ENCODE measurements at places on chromosomes 6 and 20.

GRCh38 chr20:33622705-33623365 is 39.3 kb upstream of the C20orf144 start:
- no peak for DNase-seq

- peak; percentile 46 for DNase-seq
These were observed 5.3 kb upstream of the TCP11 start for GRCh38 chr6:35146453-35146852.

DNA sequence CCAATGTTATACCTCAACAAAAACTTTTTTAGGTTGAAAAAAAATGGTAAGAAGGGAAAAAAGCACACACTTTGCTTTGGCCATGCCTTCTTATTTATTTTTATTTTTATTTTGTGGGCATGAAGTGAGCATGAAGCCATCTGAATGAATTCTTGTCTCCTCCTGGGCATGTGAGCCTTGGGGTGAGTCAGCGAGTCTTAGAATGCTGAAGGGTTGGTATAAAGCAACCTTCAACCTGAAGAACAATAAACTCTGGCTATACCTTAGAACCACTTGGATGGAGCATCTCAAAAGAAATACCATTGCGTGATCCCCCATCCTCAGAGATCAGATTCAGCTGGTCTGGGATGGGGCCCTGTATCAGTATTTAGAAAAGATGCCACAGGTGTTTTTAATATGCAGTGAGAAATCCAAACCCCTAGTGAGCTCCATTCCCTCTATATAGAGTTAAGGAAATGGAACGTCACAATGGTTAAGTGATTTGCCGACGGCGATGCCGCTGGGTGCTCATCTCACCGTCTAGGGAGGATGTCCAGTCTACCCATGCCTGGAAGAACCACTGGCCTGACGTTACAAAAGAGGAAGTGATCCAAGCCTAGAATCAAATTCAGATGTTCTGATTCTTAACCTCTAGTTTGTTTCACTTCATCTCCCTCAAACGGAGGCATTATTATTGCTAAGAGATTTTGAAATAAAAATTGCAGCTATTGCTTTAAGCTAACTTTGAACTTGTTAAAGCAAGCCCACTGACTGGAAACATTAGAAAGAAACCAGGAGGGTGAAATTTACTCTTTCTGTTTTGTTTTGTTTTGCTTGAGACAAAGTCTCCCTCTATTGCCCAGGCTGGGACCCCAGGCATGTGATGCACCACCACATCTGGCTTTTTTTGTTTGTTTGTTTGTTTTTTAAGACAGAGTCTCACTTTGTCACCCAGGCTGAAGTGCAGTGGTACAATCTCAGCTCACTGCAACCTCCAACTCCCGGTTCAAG is 67.1 kb downstream of the EDN1 start:
- no peak for DNase-seq

DNA sequence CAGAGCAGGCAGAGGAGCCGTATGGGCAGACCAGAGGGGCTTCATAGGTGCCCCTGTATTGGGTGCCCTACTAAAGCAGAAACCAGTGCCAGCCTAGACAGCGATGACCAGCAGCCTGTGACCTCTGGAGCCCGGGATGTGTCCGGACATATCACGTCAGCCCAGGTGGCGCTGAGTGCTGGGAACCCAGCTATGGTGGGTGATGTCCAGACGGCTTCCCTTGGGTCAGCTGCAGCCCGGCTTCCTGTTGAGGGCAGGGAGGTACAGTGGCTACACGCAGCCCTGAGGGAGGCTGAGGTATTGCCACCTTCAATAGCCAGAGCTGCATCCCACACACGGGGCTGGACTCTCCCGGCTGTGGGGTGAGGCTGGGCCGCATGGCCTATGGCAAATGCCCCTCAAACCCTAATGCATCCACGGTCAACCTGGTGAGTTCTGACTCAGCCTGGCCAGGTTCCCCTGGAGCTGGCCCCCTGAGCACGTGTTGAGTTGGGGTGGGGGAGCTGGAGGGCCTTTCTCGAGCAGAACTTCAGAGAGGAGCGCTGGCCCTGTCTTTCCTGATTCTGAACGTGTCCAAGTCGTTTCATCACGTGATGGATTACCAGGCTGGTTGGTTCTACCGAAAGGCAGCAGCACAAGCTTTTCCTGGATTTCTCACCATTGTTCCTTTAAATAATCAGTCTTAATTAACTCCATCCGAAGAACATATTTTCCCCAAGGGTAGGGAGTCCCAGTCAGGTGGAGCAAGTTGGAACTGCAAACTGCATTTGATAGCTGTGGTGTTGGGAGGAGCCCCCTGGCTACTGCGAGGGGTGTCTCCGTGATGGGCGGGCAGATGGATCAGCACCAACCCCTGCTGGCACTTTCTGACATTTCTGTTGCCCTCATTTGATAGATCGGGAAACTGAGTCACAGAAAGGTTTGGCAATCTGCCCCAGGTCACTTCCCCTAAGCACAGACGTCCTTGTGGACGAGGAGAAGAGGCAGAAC is 7.1 kb upstream of the MYT1 start:
- no peak for DNase-seq

DNA sequence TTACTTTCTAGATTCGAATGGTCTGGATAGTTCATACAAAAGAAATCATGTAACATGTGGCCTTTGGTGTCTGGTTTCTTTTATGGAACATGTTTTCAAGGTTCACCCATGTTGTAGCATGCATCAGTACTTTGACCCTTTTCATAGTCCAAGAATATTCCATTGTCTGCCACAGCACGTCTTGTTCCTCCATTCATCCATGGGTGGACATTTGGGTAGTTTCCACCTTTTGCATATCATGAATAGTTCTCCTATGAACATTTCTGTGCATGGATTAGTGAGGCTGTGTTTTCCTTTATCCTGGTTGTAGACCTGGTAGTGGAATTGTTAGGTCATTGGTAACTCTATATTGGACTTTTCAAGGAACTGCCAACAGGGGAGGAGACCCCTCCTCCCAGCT is 31.7 kb downstream of the GSTA3 start:
- no peak for DNase-seq

GRCh38 chr6:79117752-79118151 is 39.7 kb upstream of the PHIP start:
- peak; percentile 8 for DNase-seq

DNA sequence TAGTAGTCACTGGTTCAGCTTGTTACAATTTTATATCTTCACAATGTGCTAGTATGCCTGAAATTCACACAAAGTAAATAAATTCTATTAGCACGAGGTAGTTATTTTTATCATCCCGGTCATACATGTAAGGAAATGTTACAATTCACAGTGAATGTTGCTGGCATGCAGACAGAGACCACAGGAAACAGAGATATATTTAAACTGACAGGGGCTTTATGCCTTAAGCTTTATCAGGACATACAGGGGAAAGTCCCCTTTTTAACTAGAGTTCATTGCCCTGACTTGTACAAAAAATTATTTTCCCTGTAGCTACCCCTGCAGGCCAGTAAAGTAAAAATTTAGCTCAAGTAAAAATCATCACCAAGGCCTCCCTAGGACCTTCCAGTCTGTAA is 712.0 kb upstream of the NRSN1 start:
- DNase-seq: peak; percentile 42

DNA sequence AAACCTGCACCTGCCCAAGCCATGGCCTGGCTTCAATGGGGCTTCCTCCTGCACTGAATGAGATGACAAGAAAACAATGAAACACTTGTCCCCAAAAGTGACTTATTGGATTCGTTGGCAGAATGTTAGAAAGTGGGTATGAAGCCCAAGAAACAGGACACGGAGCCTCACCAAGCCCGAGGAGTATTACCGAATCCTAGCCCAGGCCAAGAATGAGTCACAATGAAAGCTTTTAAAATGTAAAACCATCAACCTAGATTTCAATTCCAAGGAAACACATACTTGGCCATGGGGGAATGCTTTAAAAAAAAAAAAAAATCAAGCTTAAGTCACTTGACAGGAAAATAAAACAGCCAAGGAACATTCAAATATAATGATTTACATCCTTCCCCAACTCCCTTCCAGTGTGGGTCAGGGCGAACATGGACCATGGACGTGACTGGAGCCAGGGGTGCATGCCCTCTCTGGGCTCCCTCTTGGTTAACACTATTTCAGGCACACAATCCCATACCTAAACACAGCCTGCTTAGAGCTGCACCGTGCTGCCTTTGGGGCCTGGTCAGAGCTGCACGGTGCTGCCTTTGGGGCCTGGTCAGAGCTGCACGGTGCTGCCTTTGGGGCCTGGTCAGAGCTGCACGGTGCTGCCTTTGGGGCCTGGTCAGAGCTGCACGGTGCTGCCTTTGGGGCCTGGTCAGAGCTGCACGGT is 3.1 kb upstream of the STX16 start:
- no peak for DNase-seq

DNA sequence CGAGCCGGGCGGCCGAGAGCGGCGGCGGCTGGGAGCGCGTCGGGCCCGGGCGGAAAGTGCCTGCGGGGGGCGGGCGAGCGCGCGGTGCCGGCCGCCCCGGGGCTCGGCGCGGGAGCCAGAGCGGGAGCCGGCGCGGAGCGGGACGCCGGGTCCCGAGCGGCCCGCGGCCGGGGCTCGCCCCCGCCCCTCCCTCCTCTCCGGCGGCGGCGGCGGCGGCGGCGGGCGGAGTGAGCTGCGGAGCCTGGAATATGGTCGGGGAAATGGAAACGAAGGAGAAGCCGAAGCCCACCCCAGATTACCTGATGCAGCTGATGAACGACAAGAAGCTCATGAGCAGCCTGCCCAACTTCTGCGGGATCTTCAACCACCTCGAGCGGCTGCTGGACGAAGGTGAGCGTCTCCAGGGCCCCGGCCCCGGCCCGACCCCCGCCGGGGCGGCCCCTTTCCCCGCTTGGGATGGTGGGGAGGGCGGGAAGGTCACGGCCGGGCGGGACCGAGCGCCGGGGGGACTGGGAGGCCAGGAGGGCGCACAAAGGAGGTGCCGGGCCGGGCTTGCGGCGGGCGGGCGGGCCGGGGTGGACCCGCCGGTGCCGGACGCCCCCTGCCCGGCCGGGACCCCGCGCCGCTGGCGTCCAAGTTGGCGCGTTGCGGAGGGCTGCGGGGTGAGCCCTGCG is 565 bp downstream of the QKI start:
- no peak for DNase-seq

DNA sequence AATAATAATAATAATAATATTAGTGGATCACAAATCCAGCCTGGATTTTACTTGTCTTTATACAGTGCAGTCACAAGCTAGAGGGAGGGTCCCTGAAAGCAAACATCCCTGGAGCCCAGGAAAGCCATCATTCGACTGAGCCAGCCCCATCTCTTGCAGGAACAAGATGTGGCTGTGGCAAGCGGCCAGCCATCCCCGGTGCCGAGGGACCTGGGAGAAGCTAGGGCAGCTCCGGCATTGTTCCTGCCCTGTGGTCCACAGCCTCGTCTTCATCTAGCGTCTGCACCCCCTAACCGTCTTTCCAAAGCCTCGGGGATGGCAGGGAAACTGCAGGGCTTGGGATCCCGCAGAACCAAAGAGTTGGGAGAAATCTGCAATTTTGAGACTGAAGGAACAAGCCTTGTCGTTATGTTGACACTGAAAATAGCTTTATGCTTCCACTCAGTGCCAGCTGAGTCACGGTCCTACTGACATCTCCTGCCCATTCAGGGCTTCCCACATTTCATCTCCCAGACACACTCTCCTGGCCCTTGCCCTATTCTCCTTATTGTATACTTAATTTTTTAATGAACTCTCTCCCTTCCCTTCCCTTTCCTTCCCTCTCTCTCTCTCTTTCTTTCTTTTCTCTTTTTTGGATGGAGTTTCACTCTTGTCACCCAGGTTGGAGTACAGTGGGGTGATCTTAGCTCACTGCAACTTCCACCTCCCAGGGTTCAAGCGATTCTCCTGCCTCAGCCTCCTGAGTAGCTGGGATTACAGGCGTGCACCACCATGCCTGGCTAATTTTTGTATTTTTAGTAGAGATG is 62.5 kb upstream of the ZNFX1 start:
- no peak for DNase-seq

DNA sequence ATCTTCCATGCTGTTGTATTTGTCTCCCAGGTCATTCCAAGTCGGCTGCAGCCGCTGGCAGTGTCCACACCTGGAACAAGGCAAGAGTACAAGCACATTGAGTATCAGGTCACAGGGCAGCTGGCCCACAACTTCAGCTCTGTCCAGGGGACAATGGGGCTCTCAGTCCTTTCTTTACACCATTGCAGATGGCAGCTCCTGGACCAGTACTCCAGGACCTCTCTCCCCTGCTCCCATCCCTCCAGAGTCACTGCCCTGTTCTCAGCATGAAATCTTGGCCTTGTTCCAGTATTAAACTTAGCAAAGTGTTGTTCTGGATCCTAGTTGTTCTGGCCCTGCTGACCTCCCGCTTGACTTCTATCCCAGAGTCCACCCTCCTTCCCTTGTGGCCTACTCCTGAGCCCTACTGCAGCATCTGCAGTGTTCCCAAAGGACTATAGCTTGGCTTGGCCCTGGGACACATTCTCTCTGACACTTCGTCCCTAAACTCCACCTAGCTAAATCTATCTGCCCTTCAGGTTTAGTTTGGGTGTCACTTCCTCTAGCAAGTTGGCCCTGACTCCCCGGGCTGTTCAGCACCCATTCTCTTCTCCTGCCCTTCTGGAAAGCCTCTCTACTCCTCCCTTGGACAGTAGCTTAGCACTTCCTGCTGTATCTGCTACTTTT is 5.8 kb downstream of the TXNDC5 start:
- DNase-seq: no peak

GRCh38 chr20:63072231-63072791 is 65.5 kb upstream of the BHLHE23 start:
- DNase-seq: no peak

DNA sequence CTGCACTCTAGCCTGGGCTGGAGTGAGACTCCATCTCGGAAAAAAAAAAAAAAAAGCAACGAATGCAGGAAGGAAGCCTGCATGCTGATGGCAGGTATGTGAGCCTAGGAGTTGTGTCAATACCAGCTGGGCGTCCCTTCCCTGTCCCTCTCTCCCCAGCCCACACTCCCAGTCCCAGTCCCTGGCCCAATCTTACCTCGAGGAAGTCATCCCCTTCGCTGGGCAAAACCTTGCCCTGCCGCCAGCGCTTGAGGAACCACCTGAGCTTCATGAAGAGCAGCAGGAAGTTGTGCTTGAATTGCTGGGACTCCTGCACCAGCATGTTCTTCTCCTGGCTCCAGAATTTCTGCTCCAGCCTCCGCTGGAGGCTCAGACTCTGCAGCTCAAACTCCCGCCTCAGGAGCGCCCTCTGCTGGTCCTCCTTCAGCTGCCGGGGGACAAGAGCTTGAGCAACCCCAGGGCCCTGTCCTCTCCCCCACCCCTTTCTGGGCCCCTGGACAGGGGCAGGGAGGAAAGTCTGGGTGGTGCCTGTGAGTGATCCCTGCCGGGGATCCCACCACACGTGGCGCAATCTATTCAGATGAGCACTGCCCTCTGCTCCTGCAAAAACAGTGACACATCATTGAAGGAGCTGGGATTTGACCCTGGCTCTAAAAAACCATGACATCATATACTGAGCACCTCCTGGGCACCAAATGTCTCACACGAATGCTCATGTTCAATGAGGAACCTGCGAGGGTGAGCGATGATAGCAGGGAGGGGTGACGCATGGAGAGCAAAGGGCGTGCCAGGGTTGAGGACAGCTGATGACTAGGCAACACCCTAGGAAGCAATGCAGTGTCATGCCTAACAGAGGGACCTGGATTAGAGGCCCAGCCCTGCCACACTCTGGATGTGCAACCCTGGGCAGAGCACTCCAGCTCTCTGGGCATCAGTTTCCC is 35.0 kb upstream of the DSN1 start:
- peak; percentile 84 for DNase-seq

GRCh38 chr6:138477913-138478539 is 21.3 kb downstream of the NHSL1 start:
- DNase-seq: no peak

Measured in brain microvascular endothelial cell (primary cell).